SK-N-MC (cell line): ENCODE measurements at places on chromosomes 1 and 21.
A peak's percentile ranks its signal among the peaks of the same experiment; 100 is the strongest.

GRCh38 chr1:199854686-199855321 is 172.7 kb upstream of the NR5A2 start:
- DNase-seq = no peak

DNA sequence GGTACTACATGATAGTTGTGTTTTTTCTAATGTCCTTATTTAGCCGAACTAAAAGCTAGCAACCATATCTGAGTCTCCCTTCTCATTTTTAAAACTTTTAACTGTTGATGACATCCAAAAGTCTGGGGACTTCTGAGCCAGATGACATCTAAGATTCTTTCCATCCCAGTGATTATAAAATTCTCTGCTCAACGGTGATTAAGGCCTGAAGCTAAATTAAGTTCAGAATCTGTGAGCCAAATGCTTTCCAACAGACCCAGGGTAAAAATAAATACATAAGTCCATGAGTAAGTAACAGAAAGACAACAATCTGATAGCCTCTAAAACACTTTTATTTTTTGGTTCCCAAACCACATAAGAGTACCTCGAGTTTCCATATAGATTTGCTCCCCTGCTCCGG is 13.1 kb upstream of the PTP4A2 start:
- no peak for DNase-seq

GRCh38 chr1:94543893-94544635 is 2.5 kb upstream of the F3 start:
- no peak for DNase-seq

- DNase-seq = no peak
Measured at GRCh38 chr1:155649676-155650075, 38.9 kb downstream of the YY1AP1 start.

GRCh38 chr1:168775366-168775765 is 46.4 kb upstream of the DPT start:
- DNase-seq = no peak

GRCh38 chr1:199778324-199778955 is 249.1 kb upstream of the NR5A2 start:
- no peak for DNase-seq

DNA sequence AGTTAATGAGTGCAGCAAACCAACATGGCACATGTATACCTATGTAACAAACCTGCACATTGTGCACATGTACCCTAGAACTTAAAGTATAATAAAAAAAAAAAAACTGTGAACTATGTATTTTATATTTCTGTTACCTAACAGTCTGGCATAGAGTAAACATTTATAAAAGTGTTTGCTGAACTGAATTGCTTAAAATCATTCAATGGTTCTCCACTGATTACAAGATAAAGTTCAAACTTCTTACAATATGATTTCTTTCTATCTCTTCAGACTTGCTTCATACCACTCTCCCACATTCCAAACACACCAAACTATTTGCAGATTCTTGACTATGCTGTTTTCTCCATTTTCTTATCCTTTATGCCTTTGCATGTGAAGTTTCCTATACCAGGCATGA is 89.9 kb downstream of the UROD start:
- DNase-seq = no peak

- no peak for DNase-seq
Measured at GRCh38 chr1:185974367-185975170, 240.4 kb downstream of the HMCN1 start.

- peak; percentile 26 for DNase-seq
Measured at GRCh38 chr1:219566951-219567947, 45.7 kb downstream of the ZC3H11B start.

DNA sequence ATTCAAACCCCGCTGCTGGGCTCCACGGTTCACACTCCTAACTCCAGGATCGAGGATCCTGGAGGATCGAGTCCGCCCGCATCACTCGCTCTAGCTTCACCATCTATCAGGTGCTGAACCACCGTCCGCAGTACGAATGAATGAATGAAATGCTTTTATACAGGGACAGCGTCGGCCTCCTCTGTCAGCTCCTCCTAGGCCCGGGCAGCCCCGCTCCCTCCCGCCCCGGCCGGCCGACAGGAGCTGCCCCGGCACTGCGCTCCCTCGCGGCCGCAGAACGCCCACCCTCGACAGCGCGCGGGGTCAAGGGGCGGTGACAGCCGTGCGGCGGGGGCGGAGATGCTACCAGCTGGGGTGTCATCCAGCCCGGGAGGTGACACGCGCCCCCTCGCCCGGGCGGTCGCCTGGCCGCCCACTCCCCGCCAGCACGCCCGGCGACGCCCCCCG is 520 bp downstream of the ZBTB17 start:
- no peak for DNase-seq

DNA sequence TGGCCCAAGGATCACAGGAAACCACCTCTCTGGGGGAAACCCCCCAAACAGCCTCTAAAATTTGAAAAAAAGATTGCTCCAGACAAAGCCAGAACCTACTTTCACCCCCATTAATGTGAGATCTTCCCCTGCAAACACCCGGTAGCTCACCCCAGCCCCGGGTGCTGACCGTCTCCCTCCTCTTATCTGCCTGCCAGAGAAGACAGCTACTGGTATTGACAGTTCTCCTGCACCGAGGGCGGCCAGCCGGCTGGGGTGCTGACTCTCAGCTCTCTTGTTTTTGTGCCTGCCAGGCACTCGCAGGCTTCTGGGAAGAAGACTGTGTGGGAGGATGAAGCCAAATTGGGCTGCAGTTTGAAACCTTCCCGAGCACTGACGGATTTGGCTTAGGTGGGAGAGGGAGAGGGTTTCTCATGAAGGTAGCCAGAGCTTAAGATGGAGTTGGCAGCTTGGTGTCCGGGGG is 48.2 kb downstream of the RASSF5 start:
- no peak for DNase-seq

DNA sequence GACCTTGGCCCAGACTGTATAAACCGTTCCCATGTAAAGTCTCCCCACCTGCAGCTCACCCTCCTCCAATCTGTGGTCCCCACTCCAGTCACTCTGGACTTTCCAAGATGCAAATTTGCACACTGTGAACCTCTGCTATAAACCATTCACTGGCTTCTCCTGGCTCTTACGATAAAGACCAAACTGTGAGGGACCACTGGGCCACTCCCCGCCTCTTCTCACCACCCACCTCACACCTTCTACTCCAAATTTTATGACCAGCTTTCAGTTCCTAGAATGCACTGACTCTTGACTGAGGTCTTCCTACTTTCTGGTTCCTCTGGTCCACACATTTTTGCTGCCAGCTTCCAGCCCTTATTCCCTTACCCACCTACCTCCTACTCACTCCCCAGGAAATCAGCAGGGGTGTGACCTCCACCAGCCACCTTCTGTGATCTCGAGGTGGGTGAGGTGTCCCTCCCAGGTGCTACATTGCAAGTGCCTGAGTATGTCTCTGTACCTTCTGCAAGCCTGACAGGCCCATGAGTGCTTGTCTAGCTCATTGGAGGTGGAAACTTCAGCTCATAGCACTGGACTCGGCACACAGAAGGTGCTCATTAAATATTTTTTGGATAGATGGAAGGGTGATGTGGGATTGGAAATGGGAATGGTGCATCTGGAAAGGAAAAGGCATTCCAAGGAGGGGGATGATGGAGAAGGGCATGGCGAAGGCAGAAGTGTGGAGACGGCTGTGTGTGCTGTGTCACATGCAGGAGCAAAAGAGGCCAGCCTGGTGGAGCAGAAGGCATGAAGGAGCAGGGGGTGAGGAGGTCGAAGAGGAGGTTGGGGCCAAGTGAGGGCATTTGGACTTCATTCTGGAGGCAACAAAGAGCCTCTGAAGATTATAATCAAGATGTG is 15.6 kb upstream of the CSF1 start:
- DNase-seq = no peak

- DNase-seq = no peak
Measured at GRCh38 chr1:171427852-171428471, 57.4 kb upstream of the PRRC2C start.

GRCh38 chr1:87759421-87760087 is 430.9 kb downstream of the LMO4 start:
- no peak for DNase-seq

- DNase-seq = no peak
Measured at GRCh38 chr1:88799491-88799890, 91.9 kb downstream of the GTF2B start.

GRCh38 chr1:8283058-8283884 is 34.6 kb upstream of the SLC45A1 start:
- DNase-seq = no peak

DNA sequence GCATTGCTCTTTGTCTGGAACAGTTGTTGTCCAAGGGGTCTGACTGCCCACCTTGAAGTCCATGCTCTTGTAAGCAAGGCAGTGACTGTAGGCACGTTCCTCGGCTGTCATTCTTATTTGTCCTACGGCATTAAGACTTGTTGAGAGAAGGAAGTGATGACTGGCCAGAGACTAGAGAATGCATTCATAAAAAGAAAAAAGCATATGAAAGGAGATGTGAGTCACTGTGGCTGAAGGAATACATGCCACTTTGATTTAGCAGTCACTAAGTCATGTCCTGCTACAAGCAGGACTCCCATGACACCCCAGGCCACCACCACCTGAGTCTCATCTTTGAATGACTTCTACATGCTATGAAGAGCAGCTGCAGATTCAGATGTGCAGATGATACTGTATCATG is 50.5 kb downstream of the CNN3 start:
- DNase-seq = no peak

- no peak for DNase-seq
Measured at GRCh38 chr1:87918398-87918797, 589.7 kb downstream of the LMO4 start.

DNA sequence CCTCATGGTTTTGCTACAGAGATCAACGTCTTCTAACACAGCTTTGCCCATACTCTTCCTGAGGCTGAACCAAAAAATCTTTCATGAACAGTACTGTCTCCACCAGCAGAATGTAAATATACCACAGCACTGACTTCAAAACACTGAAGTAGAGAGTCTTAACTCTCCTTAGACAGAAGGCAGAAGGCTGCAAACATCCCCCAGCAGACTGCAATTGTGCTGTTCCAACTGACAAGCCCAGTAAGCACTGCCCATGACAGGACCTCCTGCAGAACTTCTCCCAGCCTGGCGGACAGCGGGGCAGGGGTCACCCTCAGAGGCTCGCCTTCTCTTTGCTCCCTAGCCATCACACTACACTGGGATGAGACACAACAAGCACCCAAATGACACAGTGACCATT is 218.7 kb downstream of the RERE start:
- DNase-seq = no peak

- no peak for DNase-seq
Measured at GRCh38 chr21:46555678-46556077, 49.2 kb downstream of the S100B start.

DNA sequence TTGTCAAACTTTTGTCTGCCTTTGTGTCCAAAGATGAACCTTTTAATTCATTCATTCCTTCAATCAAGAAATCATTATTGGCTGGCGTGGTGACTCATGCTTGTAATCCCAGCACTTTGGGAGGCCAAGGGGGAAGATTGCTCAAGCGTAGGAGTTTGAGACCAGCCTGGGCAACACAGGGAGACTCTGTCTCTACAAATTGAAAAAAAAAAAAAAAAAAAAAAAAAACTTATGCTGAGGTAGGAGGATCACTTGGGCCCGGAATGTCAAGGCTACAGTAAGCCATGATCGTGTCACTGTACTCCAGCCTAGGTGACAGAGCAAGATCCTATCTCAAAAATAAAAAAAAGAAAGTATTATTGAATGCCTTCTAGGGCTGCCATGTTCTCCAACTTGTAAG is 51.3 kb upstream of the CXADR start:
- DNase-seq = no peak

DNA sequence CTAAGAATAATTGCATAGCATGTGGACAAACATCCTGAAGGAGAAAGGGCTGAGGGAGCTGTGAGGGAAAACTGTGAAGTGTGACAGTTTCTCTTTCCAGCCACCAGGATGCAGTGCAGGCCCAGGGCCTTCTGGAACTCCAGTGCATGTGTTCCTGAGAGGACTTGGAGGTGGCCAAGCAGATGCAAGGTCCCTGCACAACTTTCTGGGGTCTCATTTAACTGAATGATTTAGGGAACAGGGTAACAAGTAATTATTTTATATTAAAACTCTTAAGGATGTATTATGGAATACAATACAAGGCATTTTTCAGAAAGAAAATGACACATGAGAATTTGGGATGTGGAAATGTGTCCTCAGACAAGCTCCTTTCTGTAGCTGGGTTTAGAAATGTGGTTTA is 61.2 kb upstream of the MCOLN3 start:
- peak; percentile 45 for DNase-seq

GRCh38 chr21:16343776-16344175 is 614.0 kb downstream of the USP25 start:
- DNase-seq = no peak

DNA sequence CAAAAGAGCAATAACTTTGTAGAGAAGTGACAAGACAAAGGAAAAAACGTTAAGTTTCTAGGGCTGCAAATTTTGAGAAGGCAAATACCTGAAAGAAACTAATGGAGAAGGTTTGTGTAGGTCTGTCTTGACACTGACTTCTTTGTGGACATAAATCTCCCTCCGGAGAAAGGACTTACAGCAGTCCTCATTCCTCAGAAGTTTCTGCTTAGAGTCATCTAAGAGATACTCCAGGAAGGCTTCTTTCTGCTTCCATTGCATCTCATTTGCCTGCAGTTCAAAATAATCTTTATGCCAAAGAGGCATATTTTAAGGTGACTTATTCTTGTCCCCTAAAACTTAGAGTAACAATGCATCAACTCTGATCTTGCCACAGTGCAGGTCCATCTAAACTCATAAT is 4.4 kb upstream of the C4BPB start:
- DNase-seq = no peak

- DNase-seq = peak; percentile 87
Measured at GRCh38 chr1:232793944-232794343, 11.3 kb upstream of the MAP10 start.

GRCh38 chr1:183003203-183003602 is 20.0 kb upstream of the LAMC1 start:
- no peak for DNase-seq
